ENCODE measurements at places on chromosomes 3 and 15.
A peak's percentile ranks its signal among the peaks of the same experiment; 100 is the strongest.

DNA sequence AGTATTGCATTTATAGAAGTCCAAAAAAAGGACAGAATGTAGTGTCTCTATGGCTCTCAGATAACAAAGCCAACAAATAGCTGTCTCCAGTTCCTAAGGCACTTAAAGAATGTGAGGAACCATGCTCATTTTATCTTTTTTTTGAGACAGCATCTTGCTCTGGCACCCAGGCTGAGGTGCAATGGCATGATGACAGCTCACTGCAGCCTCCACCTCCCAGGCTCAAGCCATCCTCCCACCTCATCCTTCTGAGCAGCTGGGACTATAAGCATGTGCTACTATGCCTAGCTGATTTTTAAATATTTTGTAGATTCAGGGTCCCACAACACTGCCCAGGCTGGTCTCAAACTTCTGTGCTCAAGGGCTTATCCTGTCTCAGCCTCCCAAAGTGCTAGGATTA lies 16.1 kb downstream of the ISY1 start:
- DNase-seq = no peak

GRCh38 chr3:177351757-177352158 lies 154.5 kb upstream of the TBL1XR1 start:
- DNase-seq = no peak

DNA sequence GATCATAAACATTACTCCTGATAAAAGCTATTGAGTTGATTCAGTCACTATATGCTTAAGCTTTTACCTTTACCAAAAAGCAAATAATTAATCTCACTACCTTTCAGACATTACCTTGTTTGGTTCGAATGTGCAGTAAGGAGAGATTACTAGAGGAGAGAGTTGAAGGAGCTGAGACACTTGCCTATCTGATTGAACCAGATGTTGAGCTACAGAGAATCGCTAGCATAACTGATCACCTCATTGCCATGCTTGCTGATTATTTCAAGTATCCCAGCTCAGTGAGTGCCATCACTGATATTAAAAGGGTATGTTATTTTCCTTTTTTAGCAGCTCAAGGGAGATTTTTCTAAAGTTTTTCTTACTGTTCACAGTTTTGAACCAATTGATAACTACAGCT lies 54.6 kb downstream of the ARMC8 start:
- DNase-seq = no peak

DNA sequence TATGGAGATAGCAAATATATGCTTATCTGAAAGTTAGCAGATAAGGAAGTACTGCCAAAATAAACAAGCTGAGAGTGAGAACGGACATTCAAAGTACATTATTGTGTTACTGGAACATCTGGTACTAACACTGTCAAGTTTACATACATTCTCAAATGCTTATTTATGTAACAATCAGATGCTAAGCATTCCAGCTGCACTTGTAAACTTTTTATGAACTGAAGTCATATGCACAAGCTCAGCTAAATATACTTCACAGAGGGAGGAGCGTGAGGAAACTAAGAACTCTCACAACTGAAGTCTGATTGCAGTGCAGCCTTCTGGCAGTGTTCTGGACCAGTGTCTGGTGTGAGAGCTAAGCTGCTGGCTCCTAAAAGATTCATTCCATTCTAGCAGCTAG lies 223.7 kb upstream of the NANOGP8 start:
- DNase-seq = peak; percentile 93

DNA sequence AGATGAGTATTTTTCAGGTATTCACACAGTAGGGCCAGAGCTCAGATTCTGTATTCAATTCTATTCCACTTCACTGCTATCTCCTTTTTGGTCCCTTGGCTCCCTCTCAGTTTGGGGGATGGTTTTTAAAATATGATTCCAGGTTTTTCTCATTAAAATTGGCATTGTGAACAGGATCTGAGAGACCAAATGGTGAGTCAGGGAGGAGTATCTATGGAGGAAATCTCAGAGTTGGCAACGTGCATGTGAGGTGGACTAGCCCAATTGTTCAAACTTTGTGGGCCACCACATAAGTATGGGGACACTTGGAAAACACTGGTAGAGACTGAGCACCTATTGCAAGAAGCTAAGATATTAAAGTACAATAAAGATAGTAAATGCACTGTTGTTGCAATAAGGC lies 53.9 kb upstream of the TTC14 start:
- DNase-seq = peak; percentile 43

GRCh38 chr15:100771746-100772145 lies 107.9 kb upstream of the ALDH1A3 start:
- no peak for DNase-seq

- no peak for DNase-seq
These were observed 31.6 kb upstream of the CERS3 start for GRCh38 chr15:100560323-100560722.

- DNase-seq = peak; percentile 32
These were observed 274.2 kb downstream of the FOXP1 start for GRCh38 chr3:71309342-71309741.

DNA sequence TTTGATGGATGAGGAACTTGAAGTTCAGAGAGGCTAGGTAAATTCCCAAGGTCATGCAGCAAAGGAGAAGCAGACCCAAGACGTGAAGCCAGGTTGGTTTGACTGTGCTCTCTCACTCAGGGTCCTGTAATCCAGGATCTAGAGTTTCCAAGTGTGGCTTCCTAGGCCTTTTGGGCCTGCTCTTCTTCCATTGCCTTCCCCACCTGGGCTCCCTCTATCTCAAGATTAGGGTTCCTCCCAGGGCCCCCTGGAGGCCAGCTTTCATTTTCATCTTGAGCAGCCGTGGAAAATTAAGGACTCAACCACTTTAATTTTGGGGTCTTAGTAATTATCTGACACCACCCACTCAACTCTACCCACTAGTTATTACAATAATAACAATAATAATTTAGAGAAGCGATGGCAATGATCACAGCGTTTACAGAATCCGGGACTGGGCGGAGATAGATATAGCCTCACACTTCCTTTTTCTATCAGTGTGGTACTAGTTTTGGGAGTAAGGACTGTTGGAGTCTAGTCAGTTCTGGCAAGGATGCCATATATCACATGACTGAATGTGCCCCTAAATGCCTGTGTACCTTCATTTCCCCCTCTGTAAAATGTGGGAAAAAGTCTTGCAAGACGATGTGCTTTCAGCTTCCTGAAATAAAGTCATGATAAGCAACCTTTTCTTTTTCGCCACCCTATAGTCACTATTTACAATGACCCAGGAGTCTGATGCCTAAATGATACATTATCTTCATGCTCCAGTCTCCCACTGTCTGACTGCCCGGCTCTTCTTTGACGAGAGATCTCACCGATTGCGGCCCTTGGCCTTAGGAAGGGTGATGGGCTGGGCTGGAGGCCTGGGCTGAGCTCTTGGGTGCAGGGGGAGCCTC lies 30.2 kb upstream of the MAGEF1 start:
- DNase-seq = no peak

- DNase-seq = no peak
These were observed 60.8 kb upstream of the GOLIM4 start for GRCh38 chr3:168156479-168156878.

GRCh38 chr15:94638183-94638582 lies 406.8 kb downstream of the MCTP2 start:
- no peak for DNase-seq

- DNase-seq = no peak
These were observed 230.7 kb downstream of the ZNF385D start for GRCh38 chr3:21520106-21520963.

DNA sequence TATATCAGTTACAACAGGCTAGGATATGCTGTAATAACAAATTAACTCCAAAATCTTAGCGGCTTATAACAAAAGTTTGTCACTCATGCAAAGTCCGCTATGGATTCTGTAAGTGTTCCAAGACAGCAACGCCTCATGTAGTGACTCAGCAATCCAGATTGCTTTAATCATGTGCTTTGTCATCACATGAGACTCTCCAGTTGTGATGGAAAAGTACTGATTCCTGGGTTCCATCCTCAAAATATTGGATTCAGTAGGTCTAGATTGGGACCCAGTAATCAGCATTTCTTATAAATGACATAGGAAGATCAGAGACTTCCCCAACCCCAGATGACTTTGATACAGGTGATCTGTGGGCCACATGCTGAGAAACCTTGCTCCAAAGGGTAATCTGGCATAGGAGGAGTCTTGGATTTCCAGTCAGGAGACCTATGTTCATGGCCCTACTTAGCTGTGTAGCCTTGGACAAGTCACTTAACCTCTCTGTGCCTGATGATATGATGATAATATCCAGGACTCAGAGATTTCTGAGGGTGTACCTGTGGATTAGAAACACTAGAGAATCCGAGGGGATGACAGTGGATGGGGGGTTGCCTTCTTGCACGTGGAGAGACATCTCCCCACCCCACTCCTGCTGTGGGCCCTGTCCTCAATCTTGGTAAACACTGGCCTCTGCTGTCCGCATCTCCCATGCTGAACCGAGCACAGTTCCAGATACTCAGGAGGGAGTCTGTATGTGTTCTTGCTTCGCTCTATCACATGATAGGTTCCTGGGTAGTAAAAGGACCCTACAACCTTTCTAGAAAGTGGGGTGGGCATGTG lies 65.5 kb downstream of the CORO2B start:
- DNase-seq = peak; percentile 81

- no peak for DNase-seq
These were observed 46.2 kb upstream of the TEX55 start for GRCh38 chr3:119099785-119100184.

- DNase-seq = no peak
These were observed 99.7 kb upstream of the DAZL start for GRCh38 chr3:16704941-16705340.

- DNase-seq = no peak
These were observed at the start of gene DCLK3 for GRCh38 chr3:36763850-36764703. Gene DCLK3 (minus strand): TSS chr3:36764553. CDS start chr3:36764263, 290 bp downstream.

DNA sequence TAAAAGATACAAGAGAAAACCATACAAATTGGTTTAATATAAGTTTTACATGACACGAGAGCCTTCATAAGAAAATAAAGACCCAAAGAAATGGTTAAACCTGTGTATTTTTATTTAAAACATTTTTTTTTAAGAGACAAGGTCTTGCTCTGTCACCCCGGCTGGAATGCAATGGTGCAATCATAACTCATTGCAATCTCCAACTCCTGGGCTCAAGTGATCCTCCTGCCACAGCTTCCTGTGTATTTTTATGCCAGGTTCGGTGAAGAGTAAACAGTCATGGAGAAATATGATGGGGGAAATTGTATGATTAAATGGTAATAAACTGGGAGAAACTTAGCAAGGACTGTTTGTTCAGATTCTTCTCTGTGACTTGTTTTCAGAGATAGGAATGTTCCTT lies 441.0 kb downstream of the TUSC7 start:
- no peak for DNase-seq

- no peak for DNase-seq
These were observed 3.5 kb upstream of the MUC4 start for GRCh38 chr3:195815169-195815771.

GRCh38 chr3:58620421-58620820 lies 43.2 kb upstream of the FAM107A start:
- DNase-seq = no peak

- no peak for DNase-seq
These were observed 78.0 kb upstream of the MBNL1 start for GRCh38 chr3:152190636-152191183.

DNA sequence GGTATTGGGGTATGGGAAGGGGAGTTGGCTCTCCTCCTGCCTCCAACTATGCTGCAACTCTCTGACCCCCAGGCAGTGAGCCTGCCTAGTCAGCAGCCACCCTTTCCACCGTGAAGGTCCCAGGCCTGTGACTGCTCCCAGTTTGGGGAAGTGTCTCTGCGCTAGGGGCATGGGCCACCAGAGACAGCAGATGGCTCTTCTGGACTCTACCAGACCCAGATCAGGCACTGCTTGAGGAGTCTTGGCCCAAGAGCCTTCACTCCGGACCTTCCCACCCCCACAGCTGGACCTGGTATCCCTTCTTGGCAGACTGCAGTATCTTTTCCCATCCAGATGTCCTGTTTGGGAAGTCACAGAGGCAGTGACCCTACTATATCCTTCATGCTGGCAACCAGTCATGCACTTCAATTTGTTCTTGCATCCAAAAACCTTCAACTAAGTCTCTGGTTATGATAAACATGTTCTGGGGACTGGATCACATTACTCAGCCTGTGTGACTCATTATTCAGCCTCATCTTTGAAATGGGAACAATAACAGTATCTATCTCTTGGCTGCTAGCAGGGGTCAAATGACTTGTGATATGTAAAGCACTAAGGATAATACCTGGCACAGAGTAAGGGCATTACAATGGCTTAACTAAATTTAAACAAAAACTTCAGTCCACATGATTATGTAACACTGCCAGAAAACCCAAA lies 62.7 kb downstream of the POMGNT2 start:
- DNase-seq = no peak

DNA sequence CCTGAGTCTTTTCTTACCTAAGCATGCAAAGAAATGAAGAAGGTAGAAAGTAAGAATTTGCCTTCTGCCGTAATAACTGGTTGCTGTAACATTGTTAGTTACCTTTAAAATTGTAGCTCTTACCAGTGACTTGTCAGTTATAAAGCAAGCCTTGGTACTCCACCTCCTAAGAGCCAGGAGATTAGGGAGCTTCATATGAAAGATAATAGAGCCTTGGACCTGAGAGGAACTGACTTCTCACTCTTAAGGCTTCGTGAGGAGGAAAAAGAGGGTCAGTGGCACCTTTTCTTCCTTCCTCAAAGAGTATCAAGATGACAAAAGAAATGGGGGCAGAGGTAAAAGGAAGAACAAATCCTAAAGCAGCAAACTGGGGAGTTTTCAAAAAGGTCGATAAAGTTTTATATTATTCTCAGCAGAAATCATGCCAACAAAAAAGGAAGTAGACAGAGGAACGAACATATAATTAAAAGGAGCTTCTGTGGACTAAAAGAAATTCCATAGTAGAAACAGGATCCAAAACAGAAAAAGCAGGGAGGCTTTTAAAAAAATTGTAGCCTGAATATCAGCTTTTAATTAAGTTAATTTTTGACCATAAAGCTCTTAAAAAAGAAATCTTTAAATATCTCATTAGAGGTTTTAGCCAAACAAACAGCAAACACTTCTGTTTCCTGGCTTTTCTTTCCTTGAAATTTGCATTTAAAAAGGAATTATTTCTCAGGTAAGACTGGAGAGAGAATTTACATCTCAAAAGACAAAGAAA lies 847.1 kb upstream of the ALCAM start:
- no peak for DNase-seq

GRCh38 chr3:186965141-186965879 lies 35.0 kb downstream of the ST6GAL1 start:
- DNase-seq = no peak

GRCh38 chr15:64314456-64314855 lies 41.5 kb downstream of the CSNK1G1 start:
- DNase-seq = peak; percentile 6

DNA sequence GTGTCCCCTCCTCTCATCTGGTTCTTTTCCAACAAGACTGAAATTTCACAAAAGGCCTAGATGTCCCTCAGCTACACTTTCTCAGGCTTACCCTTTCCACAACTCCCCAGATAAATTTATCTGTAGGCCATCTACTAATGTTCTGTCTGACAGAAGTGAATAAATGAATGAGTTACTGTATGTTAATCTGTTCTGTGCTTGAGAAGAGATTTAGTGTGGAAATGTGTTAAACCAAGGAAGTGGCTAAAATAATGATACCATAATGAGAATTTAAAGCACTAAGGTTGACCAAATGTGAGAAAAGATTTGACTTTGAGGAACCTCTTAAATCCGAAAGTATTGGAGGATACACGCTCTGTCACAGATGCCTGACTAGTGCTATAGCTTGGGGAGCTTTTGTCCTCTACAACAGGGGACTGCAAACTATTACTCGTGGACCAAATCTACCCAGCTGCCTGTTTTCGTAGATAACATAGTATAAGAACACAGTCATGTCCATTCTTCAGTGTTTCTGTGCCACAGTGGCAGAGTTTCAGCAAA lies 74.8 kb upstream of the P2RY1 start:
- no peak for DNase-seq

GRCh38 chr3:98567666-98568270 lies 25.6 kb downstream of the CPOX start:
- DNase-seq = no peak

GRCh38 chr3:137097386-137097785 lies 139.6 kb downstream of the IL20RB start:
- no peak for DNase-seq

Measured in fibroblast of upper back skin (primary cell).